ENCODE measurements at places on chromosomes 3 and 15. TPM values are rescaled to one million over a fixed set of nuclear protein-coding genes. Genes with fewer than 3 reads are reported as not detected.

GRK7 gene
- total RNA-seq: not detected

IL17RB gene
- 0.12 TPM for total RNA-seq

ALDH1L1 gene
- total RNA-seq: 0.34 TPM

ROPN1 gene
- not detected for total RNA-seq

DLL4 gene
- total RNA-seq: not detected

NUP210 gene
- 116 TPM for total RNA-seq

GOLGA6L24 gene
- total RNA-seq: not detected

EIF1B gene
- total RNA-seq: 88.2 TPM

PLSCR5 gene
- not detected for total RNA-seq

- no peak for DNase-seq
These were observed 141.2 kb upstream of the GADL1 start for GRCh38 chr3:31035681-31036080.

DNA sequence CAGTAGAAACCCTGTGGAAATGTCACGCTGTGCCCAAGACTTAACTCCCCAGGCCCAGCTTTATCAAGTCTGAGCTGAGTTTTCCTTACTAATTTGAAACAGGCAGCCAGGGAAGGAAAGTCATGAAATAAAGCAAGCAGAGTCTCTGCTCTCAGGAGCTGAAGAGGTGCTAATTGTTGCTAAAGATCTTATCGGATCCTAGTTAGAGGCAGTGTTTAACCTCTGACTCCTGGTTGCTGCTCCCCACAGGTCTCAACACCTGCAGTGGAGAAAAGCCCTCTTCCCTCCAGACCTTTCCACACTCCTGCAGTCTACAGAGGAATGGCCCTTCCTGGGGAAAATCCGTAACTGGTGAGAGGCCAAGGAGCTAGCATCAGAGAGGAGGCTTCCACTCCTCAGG lies 628.2 kb downstream of the NTRK3 start:
- DNase-seq: no peak

DNA sequence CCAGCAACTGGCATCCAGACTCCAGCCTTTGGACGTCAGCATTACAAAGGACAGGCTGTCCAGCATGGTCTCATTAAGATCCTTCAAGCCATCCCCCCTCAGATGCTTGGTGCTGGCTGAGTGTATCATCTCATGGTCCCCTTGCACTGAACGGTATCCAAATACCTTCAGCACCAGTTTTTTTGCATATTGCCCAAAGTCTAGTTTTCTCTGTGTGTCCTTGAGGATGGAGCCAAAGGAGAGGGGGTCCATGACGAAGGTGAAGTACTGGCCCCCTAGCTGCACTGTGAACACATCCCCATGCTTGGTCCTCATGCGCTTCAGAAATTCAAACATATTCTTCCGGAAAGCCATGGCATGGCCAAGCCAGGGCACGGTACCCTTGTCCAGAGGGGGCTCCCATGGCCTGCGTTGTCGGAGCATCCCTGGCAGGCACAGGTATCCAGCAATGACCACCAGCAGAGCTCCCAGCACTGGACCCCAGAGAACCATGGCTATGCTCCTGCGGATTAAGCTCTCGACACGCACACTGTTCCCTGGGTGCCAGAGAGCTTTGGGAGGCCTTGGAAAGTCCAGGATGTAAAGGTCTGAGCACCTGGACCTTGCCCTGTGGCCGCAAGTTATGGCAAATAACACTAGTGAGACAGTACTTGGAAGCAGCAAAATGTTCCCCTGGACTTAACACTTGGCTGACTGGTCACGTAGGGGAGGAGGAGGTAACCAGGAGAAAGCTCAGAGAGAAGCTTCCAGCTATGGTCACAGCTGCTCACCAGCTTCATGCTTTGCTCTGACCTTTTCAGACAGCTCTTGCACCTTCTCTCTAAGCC lies at the start of gene CYP8B1:
CYP8B1 (minus strand) TSS at position 555 of the 827 bp plus-strand sequence; CDS start at position 492, 63 bp downstream.
- no peak for DNase-seq

- no peak for DNase-seq
These were observed 416.0 kb upstream of the TMCO5A start for GRCh38 chr15:37518436-37518835.

- no peak for DNase-seq
These were observed 521.1 kb downstream of the NR2F2 start for GRCh38 chr15:96851613-96852012.

DNA sequence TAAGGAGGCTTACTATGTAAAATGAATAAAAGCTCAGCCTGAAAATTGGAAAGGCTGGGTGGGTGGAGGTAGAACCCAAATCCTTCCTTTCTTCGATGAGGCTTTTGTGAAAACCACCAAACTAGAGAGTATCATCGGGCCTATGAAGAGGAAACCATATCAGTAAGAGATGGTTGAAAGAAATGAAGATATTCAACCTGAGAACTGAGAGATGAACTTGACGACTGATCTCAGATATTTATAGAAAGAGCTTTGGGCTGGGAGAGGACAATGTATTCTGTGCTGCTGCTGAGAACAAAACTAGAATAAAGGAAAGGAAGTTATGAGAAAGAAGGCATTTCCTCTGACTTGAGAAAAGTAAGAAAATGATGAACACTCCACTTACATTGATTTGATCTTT lies 236.6 kb downstream of the KCNH8 start:
- no peak for DNase-seq

DNA sequence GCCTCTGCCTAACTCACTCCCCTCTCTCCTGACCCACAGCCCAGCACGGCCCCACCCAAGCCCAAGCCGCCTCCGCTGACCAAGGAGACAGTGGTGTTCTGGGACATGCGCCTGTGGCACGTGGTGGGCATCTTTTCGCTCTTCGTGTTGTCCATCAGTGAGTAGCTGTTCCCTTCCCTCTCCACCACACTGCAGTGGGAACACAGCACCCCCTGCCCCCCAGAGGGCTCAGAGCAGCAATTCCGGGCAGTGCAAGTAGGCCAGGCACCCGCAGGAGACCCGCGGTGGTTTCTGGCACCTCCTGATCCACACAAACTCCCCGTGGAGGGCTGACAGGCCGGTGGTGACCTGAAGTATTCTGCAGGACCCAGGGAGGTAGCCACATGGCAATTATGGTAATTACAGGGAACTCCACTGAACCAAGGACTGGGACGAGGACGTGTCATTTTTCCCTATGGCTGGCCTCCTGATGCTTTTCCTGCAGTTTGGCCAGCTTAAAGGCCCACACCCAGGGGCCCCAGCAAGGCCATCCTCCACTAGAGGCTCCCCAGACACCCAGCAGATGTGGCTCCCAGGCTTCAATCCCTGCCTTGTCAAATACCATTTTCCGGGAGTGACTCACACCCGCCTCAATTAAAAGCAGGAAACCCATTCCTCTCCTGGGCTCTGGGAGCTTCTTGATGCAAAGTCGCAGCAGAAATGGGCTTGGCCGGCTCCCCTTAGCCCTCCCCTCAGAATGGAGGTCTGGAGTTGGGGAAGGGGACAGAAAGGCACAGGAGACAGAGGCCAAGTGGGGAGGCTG lies 4.8 kb downstream of the TMIE start:
- DNase-seq: peak; percentile 51

GRCh38 chr15:91866971-91867372 lies 13.5 kb downstream of the SLCO3A1 start:
- no peak for DNase-seq

DNA sequence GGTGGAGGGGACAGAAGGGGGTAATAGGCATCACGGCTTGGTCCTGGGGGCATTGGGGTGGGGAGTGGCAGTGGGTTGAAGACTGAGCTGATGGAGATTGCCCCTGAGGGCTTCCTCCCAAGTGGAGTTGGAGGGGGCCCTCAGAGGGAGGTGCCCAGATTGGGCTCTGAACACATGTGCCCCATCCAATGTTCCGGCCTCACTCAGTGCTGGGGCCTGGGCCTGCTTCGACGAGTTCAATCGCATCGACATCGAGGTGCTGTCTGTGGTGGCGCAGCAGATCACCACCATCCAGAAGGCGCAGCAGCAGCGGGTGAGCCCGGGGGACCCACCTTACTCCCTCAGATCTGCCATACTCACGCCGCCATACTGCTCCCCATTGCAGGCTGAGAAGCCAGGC lies 45.3 kb downstream of the DNAH1 start:
- DNase-seq: no peak

- no peak for DNase-seq
These were observed 245.6 kb downstream of the SATB1 start for GRCh38 chr3:18179521-18179920.

GRCh38 chr3:36591959-36592358 lies 172.4 kb downstream of the DCLK3 start:
- no peak for DNase-seq

- no peak for DNase-seq
These were observed 30.5 kb downstream of the TMED3 start for GRCh38 chr15:79341396-79341795.

GRCh38 chr3:81214631-81215030 lies 546.8 kb downstream of the GBE1 start:
- DNase-seq: no peak

- no peak for DNase-seq
These were observed 56.4 kb downstream of the CRYGS start for GRCh38 chr3:186487819-186488218.

- no peak for DNase-seq
These were observed 144.4 kb downstream of the DNAJB8 start for GRCh38 chr3:128322030-128323022.

- no peak for DNase-seq
These were observed 156.2 kb downstream of the MEGF11 start for GRCh38 chr15:66097151-66098021.

- no peak for DNase-seq
These were observed 417.3 kb downstream of the NLGN1 start for GRCh38 chr3:173814809-173815208.

DNA sequence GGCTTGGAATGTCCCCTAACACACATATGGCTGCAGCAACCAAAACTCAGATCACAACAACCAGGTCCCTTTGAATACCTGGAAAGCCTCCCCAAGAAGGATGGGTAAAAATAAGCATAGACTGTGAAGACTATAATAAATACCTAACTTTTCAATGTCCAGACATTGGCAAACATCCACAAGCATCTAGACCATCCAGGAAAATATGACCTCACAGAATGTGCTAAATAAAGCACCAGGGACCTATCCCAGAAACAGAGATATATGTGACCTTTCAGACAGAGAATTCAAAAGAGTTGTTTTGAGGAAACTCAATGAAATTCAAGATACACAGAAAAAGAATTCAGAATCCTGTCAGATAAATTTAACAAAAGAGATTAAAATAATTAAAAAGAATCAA lies 109.2 kb downstream of the NEDD4 start:
- DNase-seq: no peak
